ENCODE measurements at places on chromosomes 7 and 10. TPM values are rescaled to one million over a fixed set of nuclear protein-coding genes. Genes with fewer than 3 reads are reported as not detected.
A peak's percentile ranks its signal among the peaks of the same experiment; 100 is the strongest.

The NKX2-3 gene
- not detected for total RNA-seq

The ITPRID1 gene
- not detected for total RNA-seq

The WIPF3 gene
- total RNA-seq, result not detected

The IKZF1 gene
- not detected for total RNA-seq

The GPR26 gene
- not detected for total RNA-seq

The AKR1C4 gene
- total RNA-seq, result not detected

The PRSS37 gene
- not detected for total RNA-seq

- DNase-seq, result no peak
Measured at GRCh38 chr7:26543340-26543739, 251.7 kb downstream of the SNX10 start.

DNA sequence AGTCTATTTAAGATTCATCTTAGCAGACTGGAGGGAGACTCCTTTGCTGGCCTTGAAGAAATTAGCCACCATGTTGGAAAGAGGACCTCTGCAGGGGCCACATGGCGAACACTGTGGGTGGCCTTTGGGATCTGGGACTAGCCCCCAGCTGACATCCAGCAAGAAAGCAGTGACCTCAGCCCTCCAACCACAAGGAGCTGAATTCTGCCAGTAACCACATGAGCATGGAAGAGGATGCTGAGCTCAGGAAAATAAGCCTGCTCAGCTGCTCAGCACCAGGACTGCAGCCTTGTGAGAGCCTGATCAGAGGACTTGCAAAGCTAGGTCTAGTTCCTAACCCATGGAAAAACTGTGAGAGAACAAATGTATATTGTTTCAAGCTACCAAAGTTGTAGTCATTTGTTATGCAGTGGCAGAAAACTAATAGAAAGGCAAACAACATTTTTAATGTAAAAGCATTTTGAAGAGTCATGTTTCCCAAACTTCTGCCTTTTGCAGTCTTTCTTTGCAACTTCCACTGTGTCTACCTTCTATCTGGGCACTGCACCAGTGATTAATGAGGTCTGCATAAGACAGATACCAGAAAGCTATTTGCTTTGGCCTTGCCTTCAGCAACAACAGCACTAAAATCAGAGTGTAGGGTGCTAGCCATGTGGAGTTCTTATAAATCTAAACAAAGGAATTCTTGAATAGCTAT lies 183.7 kb downstream of the FGFR2 start:
- DNase-seq, result no peak

- DNase-seq, result no peak
Measured at GRCh38 chr10:129963641-129964501, at the start of gene EBF3. TSS of gene EBF3 (minus strand) at chr10:129964274. CDS start at chr10:129963768, 506 bp downstream.

- DNase-seq, result no peak
Measured at GRCh38 chr7:150367677-150368095, 936 bp upstream of the REPIN1 start.

DNA sequence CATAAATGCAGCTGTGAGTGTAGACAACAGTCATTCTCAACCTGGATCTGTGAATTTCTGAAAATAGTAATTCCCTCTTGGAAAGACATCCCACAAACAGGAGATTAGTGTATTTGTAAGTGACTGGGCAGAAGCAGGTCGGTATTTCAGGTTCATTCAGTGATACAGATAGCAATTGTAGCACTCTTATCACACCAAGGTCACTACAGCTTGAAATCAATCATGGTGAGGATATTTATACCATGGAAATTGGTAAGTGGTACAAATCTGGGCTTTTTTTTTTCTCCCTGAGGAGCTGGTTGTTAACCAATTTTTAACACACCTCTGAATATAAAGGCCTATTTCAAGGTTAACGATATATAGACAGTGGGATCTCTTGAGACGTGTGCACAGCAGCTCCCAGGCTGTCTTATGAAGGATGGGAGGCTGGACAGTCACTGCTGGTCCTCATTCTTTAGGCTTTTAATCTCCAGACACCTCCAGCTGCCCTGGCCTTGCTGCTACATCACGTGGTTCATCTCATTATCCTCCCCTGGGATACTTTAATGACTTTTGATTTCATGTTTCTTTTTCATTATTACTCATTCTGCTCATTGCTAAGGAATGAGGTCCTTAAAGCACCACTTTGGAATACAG lies 87.1 kb downstream of the ITGA8 start:
- DNase-seq, result no peak

DNA sequence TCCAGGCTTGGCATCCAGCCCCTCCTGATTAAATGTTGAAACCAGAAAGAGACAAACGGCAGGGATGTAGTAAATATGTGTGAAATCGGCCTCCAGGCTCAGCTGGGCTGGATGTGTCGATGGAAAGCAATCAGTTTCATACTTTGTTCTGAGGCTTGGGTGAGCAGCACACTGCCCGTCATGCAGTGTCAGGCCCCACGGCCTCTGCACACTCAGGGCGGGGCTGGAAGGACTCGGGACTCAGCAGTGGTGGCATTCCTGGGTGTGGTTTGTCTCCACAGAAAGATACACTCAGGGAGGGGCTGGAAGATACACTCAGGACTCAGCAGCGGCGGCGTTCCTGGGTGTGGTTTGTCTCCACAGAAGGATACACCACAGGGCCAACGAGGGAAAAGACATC lies 22.0 kb downstream of the ADGRA1 start:
- DNase-seq, result no peak

DNA sequence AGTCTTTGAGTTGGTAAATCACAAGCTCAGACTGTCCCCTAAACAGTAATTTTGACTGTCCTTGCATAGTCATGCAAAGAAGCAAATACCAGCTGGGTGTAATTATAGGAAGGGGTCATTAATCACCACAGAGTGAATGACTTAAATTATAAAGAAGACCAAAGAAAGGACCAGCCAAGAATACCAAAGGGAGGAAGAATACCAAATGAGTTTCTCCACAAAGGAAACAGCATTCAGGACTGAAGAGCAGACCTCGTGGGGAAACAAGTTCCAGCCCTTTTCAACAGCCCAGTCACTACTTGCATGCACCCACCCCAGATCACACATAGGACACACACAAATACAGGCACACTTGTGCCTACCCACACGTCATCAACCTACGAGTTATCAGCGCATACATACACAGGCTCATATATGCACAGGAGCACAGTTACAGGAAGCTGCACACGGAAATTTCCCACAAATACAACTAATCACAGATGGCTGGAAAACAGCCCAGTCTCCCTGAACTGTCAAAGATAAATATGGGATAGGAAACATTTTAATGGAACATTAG lies 77.6 kb downstream of the DENND2A start:
- no peak for DNase-seq

GRCh38 chr7:26136831-26137230 lies 15.2 kb upstream of the NFE2L3 start:
- no peak for DNase-seq

- DNase-seq, result peak; percentile 60
Measured at GRCh38 chr7:904847-905246, 28.5 kb downstream of the GET4 start.

DNA sequence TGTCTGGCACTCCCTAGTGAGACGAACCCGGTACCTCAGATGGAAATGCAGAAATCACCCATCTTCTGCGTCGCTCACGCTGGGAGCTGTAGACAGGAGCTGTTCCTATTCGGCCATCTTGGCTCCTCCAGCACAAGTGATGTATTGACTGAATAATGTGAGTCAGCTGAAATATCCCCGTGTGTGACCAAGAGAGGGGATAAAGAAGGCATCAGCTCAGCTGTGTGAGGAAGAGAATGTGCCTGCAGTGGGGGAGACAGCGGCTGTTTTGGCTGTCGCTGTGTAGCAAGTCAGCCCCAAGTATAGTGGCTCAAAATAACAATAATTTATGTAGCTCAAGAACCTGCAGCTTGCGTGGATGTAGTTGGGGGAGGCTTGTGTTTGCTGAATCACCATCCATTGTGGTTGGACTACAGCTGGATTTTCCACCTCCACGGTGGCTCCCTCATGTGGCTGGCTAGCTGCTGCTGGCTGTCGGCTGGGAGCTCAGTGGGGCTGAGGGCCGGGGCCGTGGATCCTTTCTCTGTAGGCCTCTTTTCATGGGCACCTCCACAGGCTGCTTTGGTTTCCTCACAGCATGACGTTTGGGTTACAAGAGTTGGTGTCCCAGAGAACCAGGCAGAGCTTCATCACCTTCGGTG lies 434.5 kb downstream of the CCSER2 start:
- no peak for DNase-seq

DNA sequence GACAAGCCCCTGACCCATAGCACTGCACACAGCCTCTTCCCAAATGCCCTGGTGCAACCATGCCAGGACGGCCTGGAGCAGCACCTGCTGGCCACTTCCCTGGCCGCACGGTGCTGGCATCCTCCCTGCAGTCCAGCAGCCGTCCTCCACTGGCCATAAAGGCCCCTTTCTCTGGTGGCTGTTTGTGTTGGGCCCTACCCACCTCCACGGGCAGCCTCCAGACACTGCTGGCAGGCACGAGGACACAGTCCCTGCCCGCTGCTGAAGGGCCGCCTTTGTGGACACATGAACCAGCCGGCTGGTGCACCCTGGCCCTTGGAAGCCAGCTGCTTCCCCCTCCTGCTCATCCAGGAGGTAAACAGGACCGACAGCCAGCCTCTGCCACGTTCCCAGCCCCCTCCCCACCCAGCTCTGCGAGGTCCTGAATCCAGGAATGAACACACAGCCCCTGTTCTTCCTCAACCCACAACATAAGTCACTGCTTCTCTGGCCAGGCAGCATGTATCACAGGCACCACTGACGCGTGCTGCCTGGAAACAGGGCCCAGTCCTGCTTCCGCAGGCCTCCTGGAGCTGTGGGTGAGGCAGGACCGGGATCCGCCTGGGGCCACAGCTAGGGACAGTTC lies 43.8 kb downstream of the SPOCK2 start:
- peak; percentile 63 for DNase-seq

DNA sequence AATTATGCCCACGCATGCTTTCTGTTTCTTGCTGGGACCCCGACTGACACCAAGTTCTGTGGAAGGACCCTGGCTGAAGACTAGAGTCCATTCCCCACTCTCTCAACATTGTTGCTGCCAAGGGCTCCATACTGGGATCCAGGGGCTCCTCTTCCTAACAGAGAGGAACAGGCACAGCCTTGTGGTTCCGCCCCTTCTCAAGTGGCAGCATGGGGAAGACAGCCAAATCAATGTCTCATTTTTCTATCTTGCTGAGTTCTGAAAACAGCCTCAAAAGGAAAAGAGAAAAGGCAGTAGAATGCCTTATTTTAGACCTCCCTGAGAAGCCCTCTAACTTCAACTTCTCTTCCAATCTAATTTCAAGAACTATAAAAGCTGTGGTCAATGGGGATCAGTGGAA lies 23.7 kb upstream of the LAMB1 start:
- DNase-seq, result no peak

- DNase-seq, result no peak
Measured at GRCh38 chr7:72444026-72444776, 32.1 kb upstream of the CALN1 start.

DNA sequence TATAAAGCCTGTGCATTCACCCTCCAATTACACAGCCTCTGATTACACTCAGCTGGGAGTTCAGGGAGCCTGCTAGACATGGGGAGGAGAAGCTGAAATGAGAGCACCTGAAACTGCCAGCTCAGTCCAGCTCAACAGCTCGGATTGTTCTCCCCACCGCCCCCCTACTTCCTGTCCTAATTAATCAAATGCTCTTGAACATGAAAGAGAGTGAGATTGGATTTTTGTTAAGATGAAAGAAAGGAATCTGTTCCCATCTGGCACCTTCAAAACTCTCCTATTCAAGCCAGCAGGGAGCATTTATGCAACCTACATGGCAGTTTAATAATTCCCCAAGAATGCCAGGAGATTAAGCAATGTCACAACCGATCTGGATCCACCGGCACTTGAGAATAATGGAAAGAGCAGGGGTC lies 98.0 kb downstream of the NPSR1 start:
- DNase-seq, result peak; percentile 13

GRCh38 chr7:143965280-143965679 lies 10.6 kb downstream of the OR2F1 start:
- DNase-seq, result no peak

DNA sequence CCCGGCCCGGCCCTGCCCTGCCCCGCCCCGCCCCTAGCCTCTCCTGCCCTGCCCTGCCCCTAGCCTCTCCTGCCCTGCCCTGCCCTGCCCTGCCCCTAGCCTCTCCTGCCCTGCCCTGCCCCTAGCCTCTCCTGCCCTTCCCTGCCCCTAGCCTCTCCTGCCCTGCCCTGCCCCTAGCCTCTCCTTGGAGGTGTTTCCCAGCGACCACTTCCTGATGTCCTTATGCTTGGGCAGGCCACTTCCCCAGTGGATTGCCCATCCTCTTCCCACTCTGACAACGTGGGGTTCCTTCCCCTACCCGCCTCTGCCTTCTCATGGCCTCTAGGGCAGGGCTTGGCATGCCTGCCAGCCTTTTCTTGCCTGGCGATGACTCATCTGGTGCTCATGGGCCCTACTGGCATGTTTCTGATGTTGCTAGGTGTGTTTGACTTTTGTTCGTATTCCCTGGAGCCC lies 21.2 kb downstream of the PRXL2A start:
- peak; percentile 95 for DNase-seq

DNA sequence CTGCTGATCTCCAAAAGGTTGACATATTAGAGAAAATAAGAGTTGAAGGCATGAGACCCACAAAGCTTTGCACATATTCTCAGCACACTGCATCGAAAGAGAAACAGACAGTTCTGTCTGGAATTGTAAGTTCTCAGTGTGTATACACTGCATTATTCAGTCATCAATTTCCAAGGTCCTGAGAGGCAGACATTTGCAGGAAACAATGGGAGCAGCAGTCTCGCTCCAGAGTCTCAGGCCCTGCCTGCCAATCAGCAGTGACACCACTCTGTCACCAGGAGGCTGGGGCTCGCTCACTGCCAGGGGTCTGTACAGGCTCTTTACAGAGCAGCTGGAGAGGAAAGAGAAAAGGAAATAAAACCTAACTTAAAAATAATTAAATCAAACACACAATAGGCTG lies 36.3 kb downstream of the JAZF1 start:
- DNase-seq, result no peak

DNA sequence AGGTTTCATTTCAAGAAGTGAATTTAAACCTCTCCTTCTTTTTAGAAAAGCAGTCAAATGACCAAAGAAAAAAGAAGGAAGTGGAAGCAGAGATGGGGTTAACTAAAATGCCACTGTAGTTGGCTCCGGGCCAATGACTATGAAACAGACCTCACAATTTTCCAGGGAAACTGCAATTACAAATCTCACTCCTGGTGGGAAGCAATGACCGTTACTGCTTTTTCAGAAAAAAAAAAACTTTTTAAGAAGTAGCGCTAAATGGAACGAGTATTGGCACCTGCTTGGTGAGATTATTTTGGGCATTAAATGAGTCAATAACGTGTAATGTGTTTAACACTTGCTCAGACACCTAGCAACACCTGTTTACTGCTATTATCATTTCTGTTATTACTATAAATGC lies 1.2 kb downstream of the SFRP4 start:
- DNase-seq, result peak; percentile 14

- DNase-seq, result no peak
Measured at GRCh38 chr10:132188331-132188730, 1.6 kb downstream of the DPYSL4 start.

Data from MCF 10A (cell line).